CD8-positive, alpha-beta T cell (primary cell): ENCODE measurements at places on chromosomes 7 and 10.

DNA sequence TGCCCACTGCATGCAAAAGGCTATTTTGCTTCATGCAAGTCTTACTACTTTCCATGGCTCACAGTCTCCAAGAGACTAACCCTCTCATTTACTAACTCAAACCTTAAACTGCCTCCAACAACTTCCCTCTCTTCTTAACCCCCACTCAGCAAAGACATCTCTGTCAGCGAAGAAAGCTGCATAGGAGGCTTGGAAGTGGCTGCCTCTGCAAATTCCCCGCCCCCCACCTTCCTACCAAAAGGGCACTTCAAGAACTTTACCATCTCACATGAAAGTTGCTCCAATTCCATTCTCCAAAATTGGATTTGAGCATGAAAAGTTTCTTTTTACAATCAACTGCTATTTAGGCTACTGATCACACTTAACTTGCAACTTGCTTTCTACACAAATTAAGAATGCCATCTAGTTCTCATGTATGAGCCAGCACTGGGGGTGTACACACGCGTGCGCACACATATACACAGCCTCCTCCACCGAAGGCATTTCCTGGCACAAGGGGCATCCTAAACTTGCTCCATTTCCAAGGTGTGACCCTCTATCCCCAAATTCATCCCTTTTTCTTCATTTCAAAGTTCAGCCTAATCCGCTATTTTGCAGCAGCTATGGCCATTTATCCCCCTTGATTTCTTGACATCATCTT is 1.8 kb downstream of the CCDC6 start:
- DNase-seq, result no peak

GRCh38 chr7:116872026-116872425 is 9.6 kb downstream of the CAPZA2 start:
- DNase-seq, result no peak

DNA sequence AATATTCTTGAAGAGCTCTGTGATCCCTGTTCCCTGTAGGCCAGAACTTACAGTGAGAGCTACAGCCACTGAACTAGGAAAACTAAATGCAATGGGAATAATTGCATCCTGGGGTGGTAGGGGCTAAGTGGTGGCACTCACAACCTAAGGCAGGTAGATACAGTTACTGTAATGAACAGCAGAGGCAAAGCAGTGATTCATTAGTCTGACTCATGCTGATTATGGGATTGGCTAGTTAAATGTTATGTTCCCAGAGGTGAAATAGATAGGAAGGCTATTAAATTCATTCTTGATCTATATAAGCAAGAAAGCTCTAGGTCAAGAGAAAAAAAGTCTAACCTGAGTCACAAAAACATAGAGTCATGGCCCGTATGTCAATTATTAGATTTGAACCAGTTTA is 173.1 kb upstream of the MALRD1 start:
- no peak for DNase-seq

DNA sequence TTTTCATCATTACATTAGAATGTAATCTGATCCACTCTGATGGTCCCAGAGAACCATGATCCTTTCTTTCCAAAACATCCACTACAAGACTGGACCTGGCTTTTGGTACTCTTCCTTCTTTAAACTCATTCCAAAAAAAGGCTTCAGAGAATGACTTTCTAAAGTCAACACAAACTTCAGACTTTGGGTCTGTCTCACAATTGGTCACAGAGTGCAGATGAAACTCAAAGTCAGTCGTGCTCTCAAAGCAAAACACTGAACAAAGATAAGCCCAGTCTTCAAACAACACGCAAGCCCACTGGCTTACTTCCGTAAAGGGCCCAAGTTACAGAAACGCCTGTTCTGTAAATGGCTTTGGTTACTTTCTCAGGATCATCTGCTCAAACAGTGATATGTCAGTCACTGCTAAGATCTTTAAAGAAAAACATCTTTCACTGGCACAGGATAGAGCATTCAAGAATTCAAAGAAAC is 250.9 kb upstream of the MKLN1 start:
- no peak for DNase-seq

GRCh38 chr10:33388382-33388781 is 53.9 kb upstream of the NRP1 start:
- DNase-seq, result no peak

GRCh38 chr10:130729876-130730275 is 581.6 kb downstream of the TCERG1L start:
- DNase-seq, result no peak
